C1 segment of cervical spinal cord (tissue), 14 donors: ENCODE measurements at places on chromosomes 6 and 20.

- no peak for DNase-seq
Measured at GRCh38 chr6:90369024-90369519, 72.4 kb upstream of the BACH2 start.

DNA sequence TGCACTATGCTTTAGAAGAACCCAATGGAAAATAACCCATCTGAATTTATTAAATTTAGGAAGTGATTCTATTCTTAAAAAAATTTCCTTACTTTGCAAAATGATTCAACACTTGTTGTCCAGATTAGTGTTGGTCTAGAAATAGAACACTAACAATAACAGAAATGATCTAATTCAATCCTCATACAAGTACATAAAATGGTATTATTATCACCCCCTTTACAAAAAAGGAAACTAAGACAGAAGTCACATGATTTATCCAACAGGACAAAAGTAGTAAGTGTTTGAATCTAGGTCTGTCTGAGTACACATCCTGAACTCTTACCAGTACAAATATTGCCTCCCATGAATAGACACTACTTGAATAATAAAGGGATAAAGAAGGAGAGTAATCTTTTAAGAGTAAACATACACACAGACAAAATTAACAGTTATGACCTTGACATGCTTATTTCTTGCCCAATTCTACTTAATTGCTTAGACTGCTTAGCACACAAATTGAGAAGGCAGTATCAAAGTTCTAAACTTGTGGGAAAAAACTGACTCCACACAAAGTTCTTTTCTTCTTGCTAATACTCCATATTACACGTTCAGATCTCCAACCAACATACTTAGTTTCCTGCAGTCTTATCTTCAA, 195.4 kb upstream of the RUNX2 start:
- no peak for DNase-seq

DNA sequence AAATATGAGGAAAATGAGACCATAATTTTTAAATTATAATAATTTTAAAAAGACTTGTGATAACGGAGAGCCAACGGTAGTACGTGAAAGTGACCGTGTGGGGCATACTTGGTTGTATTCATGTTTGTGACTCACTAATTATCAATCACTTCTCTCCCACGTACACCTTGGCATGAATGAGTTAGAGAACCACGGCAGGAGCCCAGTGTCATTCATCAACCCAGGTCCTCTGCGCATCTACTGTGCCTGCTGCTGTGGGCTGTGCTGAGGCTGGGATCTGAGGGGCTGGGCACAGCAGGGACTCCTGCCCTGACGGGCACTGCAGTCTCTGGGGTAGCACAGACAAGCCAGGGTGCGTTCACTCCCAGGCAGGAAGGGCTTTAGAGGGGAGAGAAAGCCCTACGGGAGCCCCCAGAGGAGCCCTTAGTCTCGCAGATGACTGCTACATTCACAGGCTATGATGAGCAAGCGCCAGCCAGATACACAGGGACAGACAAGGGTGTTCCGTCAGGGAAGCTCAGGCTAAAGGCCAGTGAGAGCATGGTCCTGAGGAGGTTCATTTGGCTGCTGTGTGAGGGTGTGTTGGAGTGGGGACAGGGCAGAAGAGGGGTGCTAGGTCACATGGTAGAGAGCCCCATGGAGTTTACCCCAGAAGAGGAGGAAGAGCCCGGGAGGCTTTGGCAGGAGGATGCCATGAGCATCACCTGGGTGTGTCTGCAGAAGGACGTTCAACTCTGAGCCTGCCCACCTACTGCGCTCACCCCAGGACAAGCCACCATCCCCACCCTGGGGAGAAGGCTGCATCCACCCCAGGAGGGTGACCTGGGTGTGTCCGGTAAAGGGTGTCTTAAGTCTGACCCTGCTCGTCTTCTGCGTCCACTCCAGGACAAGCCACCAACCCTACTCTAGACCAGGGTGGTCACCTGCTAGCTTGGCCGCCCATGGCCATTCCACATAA, 8.2 kb upstream of the RPS6KA2 start:
- DNase-seq = no peak

DNA sequence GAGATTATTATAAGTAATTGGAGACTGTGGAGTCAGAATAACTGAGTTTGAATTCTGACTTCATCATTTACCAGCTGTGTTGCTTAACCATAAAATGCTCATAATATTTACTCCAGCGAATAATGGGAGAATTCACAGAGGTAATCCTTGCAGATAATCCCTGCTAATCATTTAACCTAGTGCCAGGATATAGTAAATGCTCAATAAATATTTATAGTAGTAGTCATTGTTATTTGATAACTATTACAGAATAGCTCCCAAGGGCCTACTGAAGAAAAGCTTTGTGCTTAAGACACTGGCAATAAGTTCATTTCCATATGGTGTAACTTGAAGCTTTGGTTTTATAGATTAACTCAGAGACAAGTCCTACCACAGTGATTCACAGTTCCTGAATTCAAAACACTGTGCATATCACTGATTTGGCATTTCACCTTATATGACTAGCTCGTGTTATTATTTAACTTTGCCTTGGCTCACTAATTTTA, 208.8 kb upstream of the PLCB4 start:
- DNase-seq = no peak

- DNase-seq = no peak
Measured at GRCh38 chr20:47019121-47019824, 124.6 kb downstream of the EYA2 start.

GRCh38 chr20:44006126-44006525, 91.5 kb downstream of the TOX2 start:
- no peak for DNase-seq

DNA sequence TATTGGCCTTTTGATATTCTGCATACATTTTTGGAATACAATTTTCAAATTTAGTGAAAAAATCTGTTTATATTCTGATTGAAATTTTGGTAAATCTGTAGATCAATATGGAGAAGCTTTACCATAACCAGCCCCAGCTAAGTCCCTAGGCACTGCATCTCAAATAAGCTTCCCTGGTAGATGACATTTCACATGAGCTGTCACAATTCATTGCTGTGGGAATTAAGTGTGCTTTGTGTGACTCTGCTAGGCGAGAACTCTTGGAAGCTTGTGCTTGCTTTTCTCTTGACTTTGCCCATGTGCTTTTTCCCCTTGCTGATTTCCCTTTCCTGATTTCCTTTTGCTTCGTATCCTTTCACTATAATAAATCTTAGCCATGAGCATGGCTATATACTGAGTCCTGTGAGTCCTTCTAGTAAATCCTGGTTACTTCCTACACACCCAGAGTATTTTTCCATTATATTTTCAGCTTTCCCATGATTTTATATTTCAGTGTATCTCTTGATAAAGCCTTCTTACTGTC, 166.5 kb upstream of the MMS22L start:
- DNase-seq = no peak

DNA sequence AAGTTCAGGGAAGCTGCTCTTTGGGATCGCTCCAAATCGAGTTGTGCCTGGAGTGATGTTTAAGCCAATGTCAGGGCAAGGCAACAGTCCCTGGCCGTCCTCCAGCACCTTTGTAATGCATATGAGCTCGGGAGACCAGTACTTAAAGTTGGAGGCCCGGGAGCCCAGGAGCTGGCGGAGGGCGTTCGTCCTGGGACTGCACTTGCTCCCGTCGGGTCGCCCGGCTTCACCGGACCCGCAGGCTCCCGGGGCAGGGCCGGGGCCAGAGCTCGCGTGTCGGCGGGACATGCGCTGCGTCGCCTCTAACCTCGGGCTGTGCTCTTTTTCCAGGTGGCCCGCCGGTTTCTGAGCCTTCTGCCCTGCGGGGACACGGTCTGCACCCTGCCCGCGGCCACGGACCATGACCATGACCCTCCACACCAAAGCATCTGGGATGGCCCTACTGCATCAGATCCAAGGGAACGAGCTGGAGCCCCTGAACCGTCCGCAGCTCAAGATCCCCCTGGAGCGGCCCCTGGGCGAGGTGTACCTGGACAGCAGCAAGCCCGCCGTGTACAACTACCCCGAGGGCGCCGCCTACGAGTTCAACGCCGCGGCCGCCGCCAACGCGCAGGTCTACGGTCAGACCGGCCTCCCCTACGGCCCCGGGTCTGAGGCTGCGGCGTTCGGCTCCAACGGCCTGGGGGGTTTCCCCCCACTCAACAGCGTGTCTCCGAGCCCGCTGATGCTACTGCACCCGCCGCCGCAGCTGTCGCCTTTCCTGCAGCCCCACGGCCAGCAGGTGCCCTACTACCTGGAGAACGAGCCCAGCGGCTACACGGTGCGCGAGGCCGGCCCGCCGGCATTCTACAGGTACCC, at the start of gene ESR1:
Gene ESR1, plus strand, starts transcription at position 170 of the 858 bp plus-strand sequence. Its CDS starts 231 bp downstream, at position 401.
- DNase-seq = no peak

DNA sequence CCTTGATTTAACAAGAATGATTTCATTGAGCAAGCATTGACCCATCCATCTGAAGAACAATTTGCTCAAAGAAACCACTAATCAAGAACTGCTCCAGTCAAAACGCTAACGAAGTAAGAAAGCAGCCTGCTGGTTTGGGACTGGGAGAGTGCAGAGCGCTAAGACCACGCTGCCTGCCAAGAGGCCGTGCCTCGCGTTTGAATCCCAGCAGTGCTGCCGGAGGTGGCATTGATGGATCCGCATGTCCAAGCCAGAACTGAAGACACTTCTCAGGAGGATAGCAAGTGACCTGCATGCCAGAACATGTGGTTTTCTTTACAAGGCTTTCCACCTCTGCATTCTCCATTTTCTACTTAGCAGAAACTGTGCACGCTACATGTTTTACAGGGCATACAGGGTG, 105.2 kb upstream of the FOXC1 start:
- DNase-seq = no peak

DNA sequence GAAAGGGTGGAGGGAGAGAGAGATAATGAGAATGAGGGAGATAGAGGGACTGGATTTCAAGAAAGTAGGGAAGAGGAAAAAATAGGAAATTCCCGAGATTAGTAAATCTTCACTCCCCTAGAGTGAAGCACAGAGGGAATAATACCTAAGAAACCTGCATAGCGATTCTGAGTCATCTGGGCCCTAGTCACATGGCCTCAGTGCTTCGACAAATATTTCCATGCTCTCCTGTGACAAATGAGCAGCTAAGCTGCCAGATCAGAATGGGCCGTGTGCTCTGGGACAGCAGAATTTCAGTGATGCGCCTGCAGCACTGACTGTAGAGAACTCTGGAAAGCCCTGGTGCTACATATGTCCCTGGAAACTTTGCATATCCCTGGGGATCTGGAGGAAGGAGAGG, 48.6 kb upstream of the GRIK2 start:
- DNase-seq = no peak

- no peak for DNase-seq
Measured at GRCh38 chr6:91498576-91498975, 911.7 kb upstream of the MAP3K7 start.

GRCh38 chr6:83307849-83308248, 114.7 kb downstream of the RWDD2A start:
- DNase-seq = no peak

DNA sequence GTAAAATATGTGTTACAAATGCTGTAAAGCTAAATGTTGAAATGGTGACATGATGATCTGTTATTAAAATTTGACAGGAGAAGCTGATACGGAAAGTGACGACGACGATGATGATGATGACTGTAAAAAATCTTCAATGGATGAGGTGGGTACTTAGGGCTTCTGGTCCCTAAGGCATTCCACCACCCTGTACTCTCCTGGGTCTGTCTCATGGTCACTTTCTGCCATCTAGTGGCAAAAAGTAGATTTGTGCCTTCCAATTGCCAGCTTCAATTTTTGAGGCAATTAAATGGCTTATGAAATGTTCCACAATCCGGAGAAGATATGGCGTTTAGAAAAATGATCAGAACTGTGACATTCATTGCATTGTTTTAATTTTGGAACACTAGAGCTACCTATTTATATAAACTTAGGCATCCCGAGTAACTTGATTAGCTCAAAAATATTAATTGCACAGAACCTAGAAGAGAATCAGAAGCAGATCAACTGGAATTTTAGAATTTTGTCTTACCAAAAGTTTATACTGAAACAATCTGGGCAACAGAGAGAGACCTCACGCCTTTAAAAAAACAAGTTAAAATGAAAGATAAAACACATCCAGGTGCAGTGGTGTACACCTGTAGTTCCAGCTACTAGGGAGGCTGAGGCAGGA, 346.5 kb upstream of the PLCB4 start:
- DNase-seq = no peak

GRCh38 chr20:63641146-63641791, 12.0 kb downstream of the STMN3 start:
- DNase-seq = no peak

GRCh38 chr6:156849806-156850205, 72.6 kb downstream of the ARID1B start:
- DNase-seq = no peak

DNA sequence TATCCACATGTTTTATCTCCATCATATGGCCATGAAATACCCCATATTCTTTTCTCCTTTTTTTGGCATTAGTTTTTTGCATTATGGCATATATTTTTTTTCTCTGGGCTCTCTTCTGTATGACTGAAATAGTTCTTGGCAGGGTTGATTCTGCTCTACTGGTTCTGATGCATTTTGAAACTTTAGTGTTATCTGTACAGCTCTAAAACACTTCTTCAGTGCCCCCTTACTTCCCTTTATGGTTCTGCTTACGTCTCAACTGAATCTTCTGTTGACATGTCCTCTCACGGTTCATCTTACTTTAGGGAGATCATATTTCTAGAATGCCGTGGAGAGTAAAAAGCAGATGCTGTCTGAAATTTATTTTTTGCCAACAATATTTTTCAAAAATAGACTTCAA, 23.2 kb upstream of the TXNDC5 start:
- DNase-seq = no peak

DNA sequence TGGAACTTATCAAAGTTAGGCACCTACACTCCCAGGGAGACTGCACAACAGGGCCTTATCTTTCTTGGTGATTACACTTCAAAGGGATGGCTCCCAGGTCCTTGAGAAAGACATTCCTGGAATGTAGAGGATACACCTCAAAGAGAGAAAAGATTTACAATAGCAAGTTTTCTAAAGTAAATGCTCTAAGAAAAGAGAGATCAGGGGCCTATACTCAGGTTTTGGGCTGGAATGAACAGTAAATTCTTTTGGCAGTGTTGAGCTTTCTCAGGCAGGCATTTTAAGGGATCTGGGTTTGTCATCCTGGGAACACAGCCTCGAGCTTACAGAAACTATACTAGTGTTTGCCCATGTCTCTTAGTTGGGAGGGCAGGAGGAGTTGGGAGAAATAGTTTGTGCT, 31.7 kb upstream of the ME1 start:
- no peak for DNase-seq

GRCh38 chr6:16196984-16197546, 41.3 kb upstream of the GMPR start:
- DNase-seq = no peak

- peak; percentile 58 for DNase-seq
Measured at GRCh38 chr6:163579111-163579879, 164.8 kb downstream of the QKI start.

GRCh38 chr6:94300424-94301144, 881.2 kb upstream of the EPHA7 start:
- no peak for DNase-seq

- DNase-seq = no peak
Measured at GRCh38 chr6:22102671-22103070, 194.2 kb downstream of the PRL start.

DNA sequence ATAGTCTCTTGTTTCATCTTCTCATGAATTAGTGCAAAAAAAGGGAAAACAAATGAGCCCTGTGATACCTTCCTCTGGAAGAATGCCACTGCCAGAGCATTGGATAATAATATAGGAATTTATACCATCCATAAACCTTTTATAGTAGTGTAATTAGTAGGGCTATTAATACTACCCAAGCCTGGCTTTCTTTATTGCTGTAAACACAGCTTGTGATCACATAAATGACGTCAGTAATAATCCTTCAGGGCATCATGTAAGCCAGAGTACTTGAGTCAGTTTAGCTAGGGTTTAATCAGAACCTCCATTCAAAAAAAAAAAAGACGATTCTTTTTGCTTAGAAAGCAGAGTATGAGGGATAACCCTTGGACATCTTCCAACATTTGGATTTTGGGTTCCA, 264.8 kb downstream of the SLC35F1 start:
- DNase-seq = no peak
